ENCODE measurements at places on chromosomes 13 and 19. TPM values are rescaled to one million over a fixed set of nuclear protein-coding genes. Genes with fewer than 3 reads are reported as not detected.

GRCh38 chr13:36211567-36211966 is 2.8 kb downstream of the SOHLH2 start:
- no peak for DNase-seq

Gene CARM1
- 15.3 TPM for total RNA-seq

Gene ZNF823
- total RNA-seq = 4.0 TPM

DNA sequence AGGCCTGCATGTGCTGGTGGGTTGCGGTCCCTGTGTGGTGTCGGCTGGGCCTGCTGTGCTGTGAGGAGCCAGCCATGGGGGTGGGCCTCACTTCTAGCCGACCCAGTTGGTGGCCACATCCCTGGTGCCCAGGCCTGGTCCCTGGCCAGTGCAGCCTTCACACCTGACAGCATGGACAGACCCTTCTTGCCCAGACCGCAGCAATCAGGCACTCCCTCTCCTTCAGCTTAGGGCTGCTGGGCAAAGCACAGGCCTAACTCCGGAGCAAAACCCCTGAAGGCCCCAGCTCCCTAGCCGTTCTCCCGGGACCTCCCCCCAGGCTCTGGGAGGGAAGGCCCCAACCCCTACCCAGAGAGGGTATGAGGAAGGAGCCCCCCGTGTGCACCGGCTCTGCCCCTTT is 6.6 kb upstream of the MCF2L start:
- no peak for DNase-seq

Gene SERPINE3
- total RNA-seq = not detected

Gene AP3D1
- 95.8 TPM for total RNA-seq

- DNase-seq = peak; percentile 84
These were observed 17.7 kb downstream of the NFIX start for GRCh38 chr19:13012690-13013608.

- DNase-seq = peak; percentile 84
These were observed 10.2 kb downstream of the ANGPTL4 start for GRCh38 chr19:8373867-8374813.

GRCh38 chr13:33634546-33634982 is 183.4 kb upstream of the RFC3 start:
- DNase-seq = no peak

- DNase-seq = no peak
These were observed 350.8 kb downstream of the MYO16 start for GRCh38 chr13:108980237-108980636.

Gene KASH5
- not detected for total RNA-seq

Gene CPAMD8
- total RNA-seq = 5.5 TPM

All from right atrium auricular region (tissue), 2 donors.